ENCODE measurements at places on chromosomes 7 and 10. TPM values are rescaled to one million over a fixed set of nuclear protein-coding genes. Genes with fewer than 3 reads are reported as not detected.

DNA sequence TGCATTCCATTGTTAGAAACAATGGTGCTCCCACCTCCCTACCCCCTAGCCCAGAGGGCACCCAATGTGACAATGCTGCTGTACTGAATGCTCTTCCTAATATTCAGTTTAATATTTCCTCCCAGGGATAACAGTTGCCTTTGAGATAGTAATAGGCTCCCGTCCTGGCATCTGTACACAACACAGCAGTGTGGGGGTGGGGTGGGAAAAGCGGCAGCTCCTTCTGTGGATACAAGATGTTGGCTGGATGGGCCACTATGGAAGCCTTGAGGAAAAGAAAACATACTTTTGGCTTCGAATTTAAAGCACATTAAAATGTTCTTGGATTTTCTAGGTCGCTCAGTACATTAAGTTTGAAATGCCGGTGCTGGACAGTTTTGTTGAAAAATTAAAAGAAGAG lies 9.2 kb upstream of the ZNF22 start:
- peaks cover 21% of the 10 kb centered on the region for H3K4me1 ChIP-seq
- no peak overlapping the region for H3K27ac ChIP-seq
- H3K4me3 ChIP-seq: no peak overlapping the region

DNA sequence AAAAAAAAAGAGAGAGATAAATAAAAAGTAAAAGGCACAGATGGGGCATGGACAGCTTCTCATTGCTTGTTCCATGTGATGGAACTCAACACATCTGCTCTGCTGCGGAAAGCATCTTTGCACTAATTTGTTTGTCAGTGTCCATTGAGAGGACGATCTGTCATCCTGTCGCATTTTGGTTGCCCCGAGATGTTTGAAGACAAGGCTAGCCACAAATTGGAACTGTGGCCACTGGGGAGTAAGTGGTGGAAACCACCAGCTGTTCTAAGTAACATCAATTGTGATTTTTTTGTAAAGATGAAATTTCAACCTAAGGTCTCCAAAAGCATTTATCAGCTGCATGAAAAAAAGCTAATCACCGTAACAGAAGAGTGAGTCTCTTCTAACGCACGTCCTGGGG lies 312.7 kb downstream of the ADARB2 start:
- no peak overlapping the region for H3K27ac ChIP-seq
- peaks cover 20% of the 10 kb centered on the region for H3K27me3 ChIP-seq
- no peaks in the 10 kb centered on the region for H3K36me3 ChIP-seq
- DNase-seq: no peak
- peaks cover 7% of the 10 kb centered on the region for H3K4me1 ChIP-seq
- no peak overlapping the region for H3K4me3 ChIP-seq

DNA sequence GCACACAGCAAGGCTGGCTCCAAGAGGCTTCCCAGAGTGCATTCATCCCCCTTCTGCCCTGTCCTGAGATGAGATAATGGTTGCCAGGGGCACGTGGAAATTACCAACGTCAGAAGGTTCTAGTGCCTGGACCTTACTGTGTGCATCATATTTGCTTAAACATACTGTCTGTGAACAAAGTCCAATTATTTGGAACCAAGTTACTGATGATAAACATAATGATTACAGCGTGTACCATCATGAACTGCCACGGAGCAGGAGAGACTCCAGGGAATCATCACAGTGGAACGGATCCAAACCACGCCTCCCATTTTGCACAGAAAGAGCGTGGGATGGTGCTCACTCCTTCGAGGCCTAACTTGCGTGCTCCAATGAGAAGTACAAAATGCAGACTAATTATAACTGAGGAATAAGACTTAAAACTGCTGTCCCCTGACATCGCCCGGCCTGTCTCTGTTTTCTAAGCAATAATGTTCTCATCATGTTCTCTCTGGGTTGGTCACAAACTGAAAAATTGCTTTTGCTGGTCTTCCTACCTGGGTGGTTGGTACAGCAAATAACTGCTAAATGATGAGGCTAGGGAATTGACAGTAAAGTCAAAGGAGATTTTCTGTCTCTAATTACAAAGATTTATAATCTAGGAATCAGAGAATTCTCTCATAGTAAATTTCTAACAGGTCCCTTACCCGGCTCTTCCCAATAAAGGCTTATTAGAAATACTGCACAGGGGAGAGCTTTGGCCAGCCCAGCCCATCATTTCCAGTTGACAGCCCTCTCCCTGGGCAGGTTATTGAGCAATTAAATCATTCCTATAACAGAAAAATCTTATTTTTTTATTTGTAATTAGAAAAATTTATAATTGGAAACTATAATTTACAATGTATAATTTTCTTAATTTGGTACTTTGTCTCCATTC lies 182.2 kb downstream of the CAMK1D start:
- peaks cover 8% of the 10 kb centered on the region for H3K4me1 ChIP-seq
- no peak for DNase-seq
- no peaks in the 10 kb centered on the region for H3K27me3 ChIP-seq
- H3K27ac ChIP-seq: no peak overlapping the region
- no peaks in the 10 kb centered on the region for H3K36me3 ChIP-seq
- no peak overlapping the region for H3K4me3 ChIP-seq

DNA sequence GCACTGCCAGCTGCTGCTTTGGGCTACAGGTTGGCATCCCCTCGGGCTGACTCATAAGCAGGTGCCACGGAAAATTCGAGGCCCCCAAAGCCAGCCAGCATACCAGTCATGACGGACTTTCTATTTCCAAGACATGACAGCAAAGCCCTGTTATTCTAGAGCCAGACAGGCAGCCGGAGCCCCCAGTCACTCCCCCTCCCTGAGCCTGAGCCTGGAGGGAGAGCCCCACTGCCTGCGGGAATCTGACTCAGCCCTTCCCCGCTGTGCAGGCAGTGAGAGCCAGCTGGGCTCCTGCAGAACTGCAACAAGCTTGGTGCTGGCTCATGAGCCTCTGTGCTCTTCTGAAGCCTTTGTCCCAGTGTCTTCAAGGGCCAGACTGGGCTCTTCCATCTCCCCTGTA lies 15.8 kb downstream of the BTBD16 start:
- DNase-seq: no peak
- H3K36me3 ChIP-seq: no peaks in the 10 kb centered on the region
- peaks cover 18% of the 10 kb centered on the region for H3K27me3 ChIP-seq
- peaks cover 3% of the 10 kb centered on the region for H3K4me1 ChIP-seq

GRCh38 chr10:69179089-69179742 lies 818 bp upstream of the SUPV3L1 start:
- H3K4me1 ChIP-seq: peaks cover 27% of the 10 kb centered on the region
- peak overlapping the region; percentile 91 for H3K4me3 ChIP-seq
- no peaks in the 10 kb centered on the region for H3K27me3 ChIP-seq
- no peaks in the 10 kb centered on the region for H3K36me3 ChIP-seq

GRCh38 chr7:2487586-2488271 lies 11.5 kb upstream of the GRIFIN start:
- no peak for DNase-seq
- no peak overlapping the region for H3K4me3 ChIP-seq
- peaks cover 27% of the 10 kb centered on the region for H3K27me3 ChIP-seq
- H3K4me1 ChIP-seq: peaks cover 5% of the 10 kb centered on the region

GRCh38 chr10:112126901-112127300 lies 56.7 kb downstream of the GPAM start:
- H3K4me1 ChIP-seq: no peaks in the 10 kb centered on the region
- H3K4me3 ChIP-seq: no peak overlapping the region
- no peaks in the 10 kb centered on the region for H3K36me3 ChIP-seq
- no peak for DNase-seq

DNA sequence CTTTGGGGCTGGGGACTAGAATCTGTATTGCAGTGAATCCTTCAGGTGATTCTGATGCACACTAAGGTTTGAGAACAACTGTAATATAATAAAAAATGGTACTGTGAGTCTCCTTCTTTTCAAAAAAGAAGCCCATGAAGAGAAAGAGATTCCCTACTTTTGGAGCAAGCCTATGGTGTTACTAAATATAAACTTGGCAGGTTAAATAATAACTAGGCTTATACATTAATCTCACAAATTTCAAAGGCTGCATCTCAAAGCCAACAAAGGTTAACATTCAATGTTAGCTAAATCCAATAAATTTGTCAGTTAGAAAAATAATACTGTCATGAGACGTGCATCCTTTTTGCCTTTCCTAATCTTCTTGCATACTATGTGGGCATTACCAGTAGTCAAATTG lies 159.7 kb upstream of the LAMB4 start:
- H3K4me1 ChIP-seq: peaks cover 2% of the 10 kb centered on the region
- no peaks in the 10 kb centered on the region for H3K27me3 ChIP-seq

GRCh38 chr10:77983384-77984341 lies 45.7 kb downstream of the POLR3A start:
- H3K27me3 ChIP-seq: no peaks in the 10 kb centered on the region
- H3K27ac ChIP-seq: no peak overlapping the region
- H3K4me1 ChIP-seq: no peaks in the 10 kb centered on the region

DNA sequence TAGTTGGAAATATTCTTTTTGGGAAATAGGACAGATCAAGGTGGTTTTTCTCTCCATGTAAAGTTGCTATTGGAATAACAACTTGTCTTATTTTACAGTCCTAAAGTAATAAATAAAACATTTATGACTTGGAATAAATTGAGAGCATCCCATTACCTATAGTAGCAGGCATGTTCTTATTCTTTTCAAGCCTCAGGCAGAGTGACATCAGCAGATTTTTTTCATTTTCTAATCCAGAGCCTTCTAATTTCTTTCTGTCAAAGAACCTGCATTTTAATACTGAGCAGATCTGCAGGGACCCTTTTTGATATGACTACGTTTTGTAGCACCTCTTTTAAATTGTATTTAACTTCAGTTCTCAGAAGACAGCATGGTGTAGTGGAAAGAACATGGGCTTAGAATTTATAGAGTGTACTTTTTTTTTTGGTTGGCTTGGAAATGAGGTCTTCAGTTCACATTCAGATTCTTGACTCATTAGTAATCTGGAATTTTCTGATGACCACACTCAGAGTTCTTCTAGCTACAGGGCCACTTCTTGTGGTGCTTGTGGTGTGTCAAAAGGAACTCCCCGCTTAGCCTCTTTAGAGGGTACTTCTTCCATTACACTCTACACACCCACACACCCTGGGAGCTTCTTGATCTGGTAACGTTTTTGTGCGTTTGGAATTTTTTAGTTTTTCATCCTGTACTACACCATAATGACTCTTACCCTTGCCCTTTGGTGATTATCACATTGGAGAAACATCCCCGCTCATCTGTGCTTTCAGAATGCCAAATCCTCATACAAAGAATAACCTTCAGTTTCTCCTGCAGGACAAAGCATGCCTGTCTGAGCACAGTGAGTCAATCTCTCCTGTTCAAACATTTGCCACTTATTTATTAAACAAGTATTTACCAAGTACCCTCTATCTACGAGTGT lies 34.6 kb downstream of the AGK start:
- H3K27me3 ChIP-seq: no peaks in the 10 kb centered on the region
- DNase-seq: no peak
- H3K36me3 ChIP-seq: peaks cover 65% of the 10 kb centered on the region
- no peak overlapping the region for H3K4me3 ChIP-seq
- H3K27ac ChIP-seq: no peak overlapping the region

DNA sequence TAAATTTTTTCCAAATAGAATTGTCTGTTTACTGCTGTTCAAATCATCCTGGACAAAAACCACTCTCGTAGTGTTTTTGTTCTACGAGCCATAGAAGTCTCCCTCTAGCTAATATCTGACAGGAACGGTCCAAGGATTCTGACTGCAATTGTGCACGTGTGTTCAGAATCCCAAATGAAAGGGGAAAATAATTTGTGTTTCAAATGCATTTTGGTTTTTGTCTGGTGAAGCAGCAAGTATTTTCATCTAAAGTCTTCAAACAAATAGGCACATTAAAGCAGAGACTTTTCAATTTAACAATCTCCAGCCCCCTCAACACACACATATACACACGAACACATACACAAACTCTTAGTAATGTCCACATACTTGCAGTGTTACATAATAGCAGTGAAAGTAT lies 475 bp downstream of the NEUROD6 start:
- H3K27ac ChIP-seq: no peak overlapping the region
- no peaks in the 10 kb centered on the region for H3K4me1 ChIP-seq
- DNase-seq: no peak
- no peak overlapping the region for H3K4me3 ChIP-seq
- H3K27me3 ChIP-seq: peaks cover 26% of the 10 kb centered on the region

GRCh38 chr7:1948301-1948796 lies 278.3 kb downstream of the ELFN1 start:
- DNase-seq: peak; percentile 20
- peaks cover 16% of the 10 kb centered on the region for H3K4me1 ChIP-seq
- H3K36me3 ChIP-seq: peaks cover 4% of the 10 kb centered on the region
- H3K27me3 ChIP-seq: no peaks in the 10 kb centered on the region
- H3K27ac ChIP-seq: no peak overlapping the region

DNA sequence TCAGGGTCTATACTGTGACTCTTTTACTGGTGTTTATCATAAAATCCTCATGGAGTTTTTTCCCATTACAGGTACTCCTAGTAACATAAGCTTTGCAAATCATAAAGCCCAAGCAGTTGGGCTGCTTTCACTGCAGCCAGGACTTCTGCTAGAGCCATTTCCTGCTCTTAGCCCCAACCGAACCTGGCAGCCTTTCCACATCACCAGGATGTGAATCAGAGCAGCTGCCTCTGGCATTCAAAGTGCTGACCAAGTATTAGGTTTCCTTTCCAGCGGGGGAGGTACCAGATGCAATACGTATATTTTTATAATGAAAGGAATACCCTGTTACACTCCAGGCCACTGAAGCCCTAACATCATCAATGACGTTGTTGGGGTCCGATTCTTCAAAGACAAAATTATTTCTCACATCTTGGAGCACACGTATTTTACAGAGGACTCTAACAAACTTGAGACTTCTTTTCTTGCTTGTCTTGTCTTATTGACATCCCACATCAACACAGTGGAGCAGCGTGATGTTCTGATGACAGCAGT lies 3.6 kb upstream of the HTR5A start:
- H3K36me3 ChIP-seq: no peaks in the 10 kb centered on the region
- DNase-seq: no peak
- no peak overlapping the region for H3K4me3 ChIP-seq
- no peak overlapping the region for H3K27ac ChIP-seq
- no peaks in the 10 kb centered on the region for H3K4me1 ChIP-seq
- H3K27me3 ChIP-seq: peaks cover 20% of the 10 kb centered on the region

Gene SERPINE1
- total RNA-seq: 0.51 TPM

Gene MYOF
- total RNA-seq: 1.9 TPM

Gene TAS2R4
- 1.9 TPM for total RNA-seq

Gene SPDYE5
- total RNA-seq: not detected

All from activated naive CD8-positive, alpha-beta T cell treated with anti-CD3 and anti-CD28 coated beads, Interleukin-2, amount 10 ng/mL, durations not matched to agents 7 days and 5 days (primary cell).